ENCODE measurements at places on chromosomes 12 and 14.

GRCh38 chr14:75188520-75189268 is 12.3 kb upstream of the TMED10 start:
- no peak for DNase-seq

- DNase-seq: no peak
These were observed 11.8 kb downstream of the NUBPL start for GRCh38 chr14:31572955-31573354.

DNA sequence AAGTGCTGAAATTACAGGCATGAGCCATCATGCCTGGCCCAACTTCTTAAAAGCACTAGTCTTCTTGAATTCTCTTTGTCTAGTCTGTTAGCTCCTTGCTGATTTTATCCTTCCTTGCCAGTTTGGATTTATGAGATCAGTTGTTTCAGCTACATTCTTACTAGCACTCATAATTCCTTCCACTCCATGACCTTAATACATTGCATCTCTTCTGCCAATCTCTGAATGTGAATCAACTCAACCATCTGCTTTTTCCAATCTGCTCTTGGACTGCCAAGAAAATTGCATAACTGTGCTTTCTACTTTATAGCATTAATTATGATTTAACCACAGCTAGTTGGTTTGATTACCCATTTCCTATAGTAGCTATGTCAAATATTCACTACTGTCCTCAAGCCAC is 14.9 kb upstream of the HEATR5A start:
- DNase-seq: no peak

DNA sequence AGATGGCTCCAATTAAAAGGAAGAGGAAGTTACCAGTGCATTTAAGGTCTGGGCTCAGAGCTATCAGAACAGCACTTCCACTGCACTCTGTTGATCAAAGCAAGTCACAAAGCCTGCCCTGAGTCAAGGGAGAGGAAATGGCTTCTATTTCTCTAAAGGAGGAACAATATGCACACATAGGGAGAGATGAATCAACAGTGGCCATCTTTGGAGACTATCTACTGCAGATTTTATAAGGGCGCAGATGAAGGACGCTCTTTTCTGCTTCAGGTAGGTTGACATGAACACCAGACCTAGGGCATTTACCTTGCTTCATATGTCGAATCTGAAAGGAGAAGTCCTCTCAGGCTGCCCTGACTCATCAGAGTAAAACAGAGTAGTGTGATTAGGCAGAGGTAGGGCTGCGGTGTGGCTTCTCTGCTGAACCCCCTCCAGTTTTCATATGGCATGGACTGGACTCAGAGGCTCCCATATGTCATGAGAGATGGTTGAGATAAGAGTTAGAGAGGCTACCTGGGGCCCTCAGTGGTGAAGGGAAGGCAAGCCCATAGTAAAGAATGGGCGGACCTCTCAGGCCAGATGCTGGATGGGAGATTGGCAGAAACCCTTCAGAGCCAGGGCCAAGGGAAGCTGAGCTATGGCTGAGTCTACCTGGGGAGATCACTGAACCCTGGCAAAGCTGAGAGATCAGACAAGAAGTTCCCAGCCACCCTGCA is 84.4 kb downstream of the ARF6 start:
- DNase-seq: peak; percentile 67

DNA sequence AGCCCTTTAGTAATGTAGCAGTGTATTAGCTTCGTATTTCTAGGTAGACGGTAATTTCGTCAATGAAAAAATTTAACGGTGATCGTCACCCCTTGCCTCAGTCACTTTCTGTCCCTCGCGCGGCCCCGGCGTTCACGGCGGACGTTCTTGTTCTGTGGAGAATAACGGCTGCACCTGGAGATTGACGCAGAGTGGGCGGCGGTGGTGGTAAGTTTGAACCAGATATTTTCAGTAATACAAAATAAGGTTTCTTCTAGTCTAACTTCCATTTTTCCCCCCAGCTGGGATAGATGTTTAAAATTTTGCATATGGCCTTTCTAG is 341 bp downstream of the ZNF10 start:
- peak; percentile 47 for DNase-seq

GRCh38 chr12:117243488-117243887 is 53.2 kb upstream of the FBXO21 start:
- DNase-seq: no peak

GRCh38 chr12:125687403-125687802 is 622.2 kb downstream of the AACS start:
- DNase-seq: no peak

DNA sequence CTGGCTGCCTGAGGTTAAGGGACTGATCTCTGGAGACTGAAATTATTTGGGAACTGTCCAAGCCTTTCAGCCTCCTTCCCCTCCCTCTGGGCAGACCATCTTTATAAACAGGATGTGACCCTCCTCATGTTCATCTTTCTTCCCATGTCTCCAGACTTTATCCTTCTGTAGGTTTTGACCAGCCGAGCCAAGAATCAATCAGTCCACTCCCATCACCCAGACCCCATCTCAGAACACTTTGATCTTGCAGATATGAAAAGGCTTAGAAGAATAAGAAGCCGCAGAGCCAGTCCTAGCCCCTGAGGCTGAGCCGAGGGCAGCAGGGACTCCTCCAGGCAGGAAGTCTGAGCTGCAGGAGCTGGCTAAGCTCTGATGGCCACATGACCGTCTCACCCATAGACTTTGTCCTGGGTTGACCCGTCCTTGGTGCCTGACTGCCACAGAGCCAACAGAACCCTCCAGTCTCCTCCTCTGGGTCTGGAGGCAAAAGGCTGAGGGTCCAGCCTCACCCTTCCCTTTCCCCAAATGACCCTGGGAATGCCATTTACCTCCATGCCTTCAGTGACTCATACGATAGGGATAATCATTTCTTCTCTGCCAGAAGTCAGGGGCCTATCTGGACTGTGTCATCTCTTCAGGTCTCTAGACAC is 1.6 kb downstream of the KRT71 start:
- no peak for DNase-seq

DNA sequence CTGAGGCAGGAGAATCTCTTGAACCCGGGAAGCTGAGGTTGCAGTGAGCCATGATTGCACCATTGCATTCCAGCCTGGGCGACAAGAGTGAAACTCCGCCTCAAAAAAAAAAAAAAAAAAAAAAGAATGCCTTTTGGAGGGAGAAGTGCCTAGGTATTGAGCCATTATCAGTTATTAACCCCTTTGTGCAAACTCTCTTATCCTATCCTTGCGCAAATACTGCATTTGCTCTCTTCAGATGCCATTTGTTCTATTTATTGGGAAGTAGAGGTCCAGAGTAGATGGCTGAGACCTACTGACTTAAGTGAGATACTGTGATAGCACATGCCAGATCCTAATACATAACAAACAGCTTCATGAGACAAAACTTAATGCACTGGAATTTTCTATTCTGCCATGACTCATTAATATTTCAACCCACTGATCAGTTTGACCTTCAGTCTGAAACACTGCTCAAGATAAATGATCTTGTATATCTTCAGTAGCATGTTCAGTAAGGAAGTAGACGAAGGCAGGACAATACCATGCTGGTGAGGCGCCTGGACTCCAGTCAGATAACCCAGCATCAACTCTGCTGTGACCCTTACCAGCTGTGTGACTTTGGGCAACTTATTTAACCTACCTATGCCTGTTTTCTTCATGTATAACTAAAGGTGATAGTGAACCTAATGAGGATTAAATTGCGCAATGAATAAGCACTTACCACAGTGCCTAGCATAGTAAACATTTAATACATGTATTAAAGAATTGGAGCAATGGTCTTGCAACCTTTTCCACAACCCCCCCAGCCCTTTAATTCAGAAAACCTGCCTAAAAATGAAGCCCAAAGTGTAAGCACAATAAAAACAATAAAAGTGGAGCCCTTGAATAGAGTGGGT is 5.7 kb upstream of the DNAAF2 start:
- DNase-seq: no peak
